ENCODE measurements at places on chromosomes 7 and 10.

DNA sequence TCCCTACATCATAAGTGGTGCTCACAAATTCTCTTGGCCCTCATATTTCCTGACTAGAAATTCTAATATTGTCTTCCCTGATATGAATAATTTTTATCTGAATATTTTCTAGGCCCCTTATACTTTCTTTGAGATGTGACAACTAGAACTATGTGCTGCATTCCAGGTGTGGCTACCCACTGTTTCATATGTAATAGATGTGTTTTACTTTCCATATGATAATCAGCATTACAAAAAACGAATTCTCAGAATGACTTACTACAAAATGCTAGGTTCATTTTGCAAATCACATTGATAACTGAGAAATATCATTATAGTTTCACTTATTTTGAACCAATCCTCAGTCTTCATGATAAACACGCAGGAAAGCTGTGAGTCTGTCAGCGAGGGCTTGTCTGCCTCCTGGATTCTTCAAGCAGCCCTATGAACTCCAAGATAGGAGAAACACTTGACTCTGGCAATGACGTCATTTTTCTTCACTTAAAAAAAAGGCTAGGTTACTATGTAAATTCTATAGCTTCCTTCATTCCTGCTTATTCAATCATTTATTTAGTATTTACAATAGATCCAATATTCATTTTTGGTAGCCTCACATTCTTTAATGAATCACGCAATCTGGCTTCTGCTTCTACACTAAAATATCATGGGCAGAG is 4.6 kb downstream of the WEE2 start:
- DNase-seq, result no peak

- no peak for DNase-seq
These were observed 275.4 kb downstream of the GLRX3 start for GRCh38 chr10:130411496-130412085.

GRCh38 chr10:95229724-95230627 is 35.9 kb downstream of the ACSM6 start:
- no peak for DNase-seq

DNA sequence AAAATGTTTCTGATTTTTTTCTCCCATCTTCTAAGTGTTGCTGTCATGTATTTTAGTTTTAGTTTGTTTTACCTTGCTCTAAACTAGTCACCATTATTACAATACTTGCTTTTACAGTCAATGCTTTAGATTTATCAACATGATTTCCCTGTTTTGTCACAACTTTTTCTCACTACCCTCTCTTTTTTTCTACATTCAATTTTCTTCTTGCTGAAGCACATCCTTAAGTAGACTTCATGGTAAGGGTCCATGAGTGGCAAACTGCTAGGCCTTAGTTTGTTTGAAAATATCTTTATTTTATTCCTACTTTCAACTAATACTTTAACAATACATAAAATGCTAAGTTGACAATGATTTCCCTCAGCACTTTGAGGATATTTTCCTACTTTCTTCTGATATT is 173.5 kb downstream of the DNAJC1 start:
- DNase-seq, result no peak

GRCh38 chr7:134948736-134949135 is 37.6 kb upstream of the AGBL3 start:
- no peak for DNase-seq

- no peak for DNase-seq
These were observed 150.4 kb upstream of the PRPS1L1 start for GRCh38 chr7:18177815-18178660.

- no peak for DNase-seq
These were observed 101.1 kb downstream of the LYZL1 start for GRCh38 chr10:29389935-29390334.

DNA sequence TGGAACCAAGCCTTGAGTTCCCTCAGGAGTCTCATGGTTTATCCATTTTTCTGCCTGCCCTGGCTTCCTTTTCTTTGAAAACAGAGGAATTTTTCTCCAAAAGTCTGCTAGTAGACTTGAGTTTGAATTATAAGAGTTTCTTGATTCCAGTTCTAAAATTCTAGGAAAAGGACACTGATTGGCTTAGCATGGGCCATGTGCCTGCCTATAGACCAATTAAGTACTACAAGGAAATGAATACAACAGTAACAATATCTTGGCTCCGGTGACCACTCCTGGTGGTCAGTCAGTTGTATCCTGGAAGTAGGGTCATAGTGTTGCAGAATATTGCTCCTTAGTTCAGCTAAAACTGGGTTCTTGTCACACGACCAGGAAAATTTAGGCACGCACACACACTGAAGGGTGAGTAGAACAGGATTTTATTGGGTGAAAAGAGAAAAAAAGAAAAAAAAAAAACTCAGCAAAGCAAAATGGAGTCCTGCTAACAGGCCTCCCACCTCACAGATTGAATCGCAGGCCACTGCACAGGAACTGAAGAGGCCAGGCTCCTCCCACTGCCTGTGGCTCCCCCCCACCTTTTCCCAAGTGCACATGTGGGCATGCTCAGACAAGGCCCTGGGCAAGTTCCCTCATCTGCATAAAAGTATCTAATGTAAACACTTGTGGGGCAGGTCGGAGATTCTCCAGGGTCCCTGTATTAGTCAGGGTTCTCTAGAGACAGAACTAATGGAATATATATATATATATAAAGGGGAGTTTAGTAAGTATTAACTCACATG is 155.1 kb downstream of the LYZL1 start:
- DNase-seq, result no peak
